ENCODE measurements at places on chromosomes 3 and 15. TPM values are rescaled to one million over a fixed set of nuclear protein-coding genes. Genes with fewer than 3 reads are reported as not detected.

DNA sequence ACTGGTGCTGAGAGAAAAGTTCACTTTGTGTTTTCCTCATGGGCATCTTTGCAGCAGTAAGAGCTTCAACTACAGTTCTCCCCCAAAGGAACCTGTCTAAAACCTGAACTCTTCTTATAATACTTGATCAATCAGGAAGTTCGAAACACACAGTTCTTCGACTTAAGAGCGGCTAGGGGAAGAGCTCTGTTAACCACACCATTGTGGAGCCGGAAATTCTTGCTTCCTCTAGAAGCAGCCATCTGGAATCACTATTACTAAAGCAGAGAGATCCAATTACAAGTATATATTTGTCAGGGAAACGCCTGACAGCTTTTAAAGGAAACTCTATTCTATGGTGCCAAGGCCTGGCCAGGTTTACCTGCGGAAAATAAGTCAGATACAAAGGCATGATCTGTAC lies 337.3 kb upstream of the CBLB start:
- peak; percentile 75 for DNase-seq

The BLM gene
- total RNA-seq, result 4.1 TPM

The ITIH1 gene
- total RNA-seq, result not detected

DNA sequence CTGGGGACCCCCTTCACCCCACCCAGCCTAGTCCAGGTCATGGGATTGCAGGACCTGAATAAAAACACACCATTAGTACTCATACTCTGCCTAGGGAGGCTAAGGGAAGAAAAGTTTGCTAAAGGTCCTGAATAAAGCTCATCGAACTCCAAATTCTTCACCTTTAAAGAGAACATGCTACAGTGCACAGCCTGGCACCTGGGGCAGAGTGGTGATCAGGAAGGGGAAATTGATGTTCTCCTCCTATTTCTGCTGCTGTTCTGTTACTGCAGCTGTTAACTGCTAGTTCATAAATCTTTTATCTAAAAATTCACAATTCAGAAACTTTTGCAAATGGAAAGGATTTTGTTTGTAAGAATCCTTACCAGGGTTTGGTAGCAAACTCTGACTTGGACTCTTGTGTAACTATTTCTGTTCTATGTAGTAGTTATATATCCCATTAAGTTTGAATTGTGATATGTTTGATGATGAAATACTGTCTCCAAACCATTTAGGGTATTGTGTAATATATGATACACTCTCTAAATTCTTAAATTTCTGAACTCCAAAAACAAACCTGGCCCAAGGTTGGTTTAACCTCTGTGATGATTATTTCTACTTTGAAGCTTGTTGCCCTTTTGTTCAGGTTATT lies 27.9 kb downstream of the MCTP2 start:
- DNase-seq, result no peak

DNA sequence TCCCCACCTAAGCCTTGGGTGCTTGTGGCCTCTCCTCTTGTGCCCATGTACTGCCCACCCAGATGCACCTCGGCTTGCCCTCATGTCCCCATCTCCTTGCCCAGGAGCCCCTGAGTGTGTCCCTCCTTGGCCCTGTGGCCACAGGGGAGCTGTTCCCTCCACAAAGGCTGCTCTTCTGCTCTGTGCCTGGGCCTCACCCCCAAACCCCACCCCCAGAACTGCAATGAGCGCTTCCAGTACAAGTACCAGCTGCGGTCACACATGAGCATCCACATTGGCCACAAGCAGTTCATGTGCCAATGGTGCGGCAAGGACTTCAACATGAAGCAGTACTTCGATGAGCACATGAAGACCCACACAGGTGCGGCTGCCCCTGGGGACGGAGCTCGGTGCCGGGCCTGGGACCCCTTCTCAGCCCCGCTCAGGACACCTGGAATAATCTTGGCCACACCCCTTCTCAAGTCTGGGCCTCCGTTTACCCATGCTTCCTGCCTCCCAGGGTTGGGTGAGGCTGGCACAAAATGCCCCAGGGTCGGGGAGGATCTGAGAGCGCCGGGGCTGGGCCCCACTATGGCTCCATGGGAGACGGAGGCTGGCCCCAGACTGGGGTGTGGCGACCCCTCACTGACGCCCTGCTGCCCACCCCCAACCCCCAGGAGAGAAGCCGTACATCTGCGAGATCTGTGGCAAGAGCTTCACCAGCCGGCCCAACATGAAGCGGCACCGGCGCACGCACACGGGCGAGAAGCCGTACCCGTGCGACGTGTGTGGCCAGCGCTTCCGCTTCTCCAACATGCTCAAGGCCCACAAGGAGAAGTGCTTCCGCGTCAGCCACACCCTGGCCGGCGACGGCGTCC lies 10.3 kb downstream of the ZBTB47 start:
- DNase-seq, result no peak

The FOXB1 gene
- total RNA-seq, result not detected

The LPP gene
- total RNA-seq, result 132 TPM

DNA sequence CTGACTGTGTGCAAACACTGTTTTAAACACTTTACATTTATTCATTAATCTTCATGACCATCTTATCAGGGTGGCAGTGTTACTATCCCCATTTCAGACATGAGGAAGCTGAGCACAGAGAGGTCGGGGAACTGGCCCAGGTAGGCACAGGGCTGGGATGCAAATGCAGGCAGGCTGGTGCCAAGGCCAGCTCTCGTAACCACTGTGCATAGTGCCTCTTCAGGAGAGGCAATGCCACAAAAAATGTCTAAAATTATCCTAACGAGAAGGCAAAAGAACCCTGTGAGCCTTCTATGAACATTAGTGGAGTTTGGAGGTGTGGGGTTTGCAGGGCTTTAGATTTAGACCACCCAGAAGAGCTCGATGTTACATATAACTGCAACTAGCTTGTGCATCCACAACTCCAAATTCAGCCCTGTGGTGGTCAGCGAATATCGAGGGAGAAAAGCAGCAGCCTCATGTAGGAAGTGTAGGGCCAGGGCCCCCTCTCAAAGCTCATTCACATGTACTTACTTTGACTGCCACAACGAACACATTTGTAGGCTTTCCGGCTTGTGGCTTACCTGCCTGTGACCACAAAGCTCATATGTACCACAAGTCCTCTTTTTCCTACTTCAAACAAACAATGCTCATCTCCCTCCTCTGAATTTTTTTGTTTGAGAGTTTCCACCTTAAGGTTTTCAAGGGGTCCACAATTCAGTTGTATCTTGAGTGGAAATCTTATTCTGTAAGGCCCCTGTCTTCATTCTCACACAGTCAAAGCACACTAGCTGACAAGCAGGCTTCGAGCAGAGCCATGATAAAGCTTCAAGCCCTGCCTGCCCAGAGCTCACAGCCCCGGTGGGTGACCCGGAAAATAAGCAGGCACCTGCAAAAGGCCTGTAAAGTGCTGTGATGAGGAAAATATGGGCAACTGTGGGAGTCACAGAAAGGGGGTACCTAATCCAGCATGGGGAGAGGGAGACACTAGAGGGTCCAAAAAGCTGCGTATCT lies 722.9 kb upstream of the CFAP20DC start:
- DNase-seq, result no peak

The TUSC7 gene
- total RNA-seq, result not detected

DNA sequence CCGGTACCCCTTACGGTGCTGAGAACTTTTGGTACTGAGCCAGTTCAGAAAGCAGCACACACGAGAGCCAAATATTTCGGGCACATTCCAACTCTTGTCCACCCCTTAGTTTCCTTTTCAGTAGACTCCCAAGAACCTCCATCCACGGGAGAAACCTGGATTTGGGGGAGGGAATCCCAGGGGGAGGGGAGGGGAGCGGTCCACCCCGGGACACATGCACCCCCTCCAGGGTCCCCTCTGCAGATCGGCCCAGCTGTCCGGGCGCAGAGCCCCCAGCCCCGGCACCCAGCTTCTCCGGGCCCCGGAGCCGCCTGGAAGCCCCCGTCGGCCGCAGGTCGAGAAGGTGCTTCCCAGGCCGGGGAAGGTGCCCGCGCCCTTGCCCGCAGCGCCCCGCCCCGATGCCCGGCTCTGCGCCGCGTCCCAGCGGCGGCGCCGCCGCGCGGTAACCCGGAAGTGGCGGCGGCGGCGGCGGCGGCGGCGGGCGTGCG lies 455 bp upstream of the ABHD17C start:
- DNase-seq, result no peak

The CSPG5 gene
- total RNA-seq, result 0.48 TPM

The AADACL2 gene
- total RNA-seq, result not detected

- no peak for DNase-seq
Observed at GRCh38 chr3:120151791-120152190, 57.5 kb upstream of the GSK3B start.

DNA sequence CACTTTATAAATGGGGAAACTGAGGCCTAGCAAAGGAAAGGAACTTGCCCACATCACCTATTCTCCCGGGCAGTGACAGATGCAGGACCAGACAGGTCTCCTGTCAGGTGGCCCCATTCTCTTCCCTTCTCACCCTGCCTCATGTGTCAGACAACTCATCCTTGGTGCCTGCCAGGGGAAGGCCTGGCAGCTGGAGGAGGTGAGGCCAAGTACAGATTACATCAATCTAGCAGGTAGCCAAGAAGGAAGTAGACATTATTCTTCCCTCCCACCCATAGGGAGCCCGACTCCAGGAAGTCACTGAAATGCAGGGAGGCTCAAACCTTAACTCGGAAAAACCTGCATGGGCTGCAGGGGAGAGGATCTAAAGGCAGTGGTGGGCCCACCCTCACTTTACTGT lies 39.6 kb downstream of the DAPK2 start:
- no peak for DNase-seq

DNA sequence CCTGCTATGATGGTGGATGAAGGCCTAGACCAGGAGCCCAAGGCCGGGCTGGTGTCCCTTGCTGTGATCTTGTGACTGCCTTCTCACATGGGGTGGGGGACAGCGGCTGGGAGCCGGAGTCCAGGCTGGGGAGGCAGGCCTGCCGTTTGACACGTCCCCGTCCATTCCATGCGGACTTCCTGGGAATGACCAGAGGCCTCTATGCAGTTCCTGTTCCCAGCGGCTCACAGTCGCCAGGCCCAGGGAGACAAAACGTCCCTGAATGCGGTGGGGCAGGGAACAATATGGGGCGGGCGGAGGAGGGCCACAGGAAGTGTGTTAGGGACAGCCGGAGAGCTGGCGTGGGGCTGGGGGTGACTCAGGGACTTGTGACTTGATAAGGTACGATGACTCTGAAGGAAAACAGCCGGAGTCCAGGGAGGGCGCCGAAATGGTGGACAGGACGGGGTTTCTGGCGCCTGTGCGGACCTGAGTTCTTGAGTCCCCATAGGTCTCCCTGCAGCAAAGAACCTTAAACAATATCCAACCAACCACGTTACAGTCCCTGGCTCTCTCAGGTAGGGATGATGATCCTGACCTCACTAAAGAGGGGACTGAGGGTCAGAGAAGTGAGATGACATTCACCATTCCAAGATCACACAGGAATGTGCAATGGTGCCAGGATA lies 40.5 kb upstream of the SMAD6 start:
- DNase-seq, result no peak

The FYTTD1 gene
- total RNA-seq, result 47.3 TPM

DNA sequence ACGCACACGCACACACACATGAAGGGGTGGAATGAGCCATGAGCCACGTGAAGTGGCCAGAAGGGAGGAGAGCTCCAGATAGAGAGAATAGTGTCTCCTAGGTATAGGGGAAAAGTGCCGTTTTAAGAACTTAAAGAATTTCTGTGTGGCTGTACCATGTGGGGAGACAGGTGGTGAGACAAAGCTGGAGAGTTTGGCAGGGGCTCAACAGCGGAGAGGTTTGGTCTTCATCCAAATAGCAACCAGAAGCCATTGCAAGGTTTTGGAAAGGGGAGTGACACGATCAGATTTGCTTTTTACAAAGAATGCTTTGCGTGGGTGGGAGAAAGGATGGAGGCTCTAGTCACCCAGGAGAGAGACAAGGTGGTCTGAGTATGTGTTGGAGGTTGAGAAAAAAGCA lies 146.0 kb downstream of the IL20RB start:
- no peak for DNase-seq

The GRK7 gene
- total RNA-seq, result not detected

The CCNL1 gene
- 125 TPM for total RNA-seq

The CCDC39 gene
- total RNA-seq, result not detected

- no peak for DNase-seq
Observed at GRCh38 chr3:112087746-112088145, 1.6 kb downstream of the C3orf52 start.

The SLC15A2 gene
- total RNA-seq, result 0.29 TPM

DNA sequence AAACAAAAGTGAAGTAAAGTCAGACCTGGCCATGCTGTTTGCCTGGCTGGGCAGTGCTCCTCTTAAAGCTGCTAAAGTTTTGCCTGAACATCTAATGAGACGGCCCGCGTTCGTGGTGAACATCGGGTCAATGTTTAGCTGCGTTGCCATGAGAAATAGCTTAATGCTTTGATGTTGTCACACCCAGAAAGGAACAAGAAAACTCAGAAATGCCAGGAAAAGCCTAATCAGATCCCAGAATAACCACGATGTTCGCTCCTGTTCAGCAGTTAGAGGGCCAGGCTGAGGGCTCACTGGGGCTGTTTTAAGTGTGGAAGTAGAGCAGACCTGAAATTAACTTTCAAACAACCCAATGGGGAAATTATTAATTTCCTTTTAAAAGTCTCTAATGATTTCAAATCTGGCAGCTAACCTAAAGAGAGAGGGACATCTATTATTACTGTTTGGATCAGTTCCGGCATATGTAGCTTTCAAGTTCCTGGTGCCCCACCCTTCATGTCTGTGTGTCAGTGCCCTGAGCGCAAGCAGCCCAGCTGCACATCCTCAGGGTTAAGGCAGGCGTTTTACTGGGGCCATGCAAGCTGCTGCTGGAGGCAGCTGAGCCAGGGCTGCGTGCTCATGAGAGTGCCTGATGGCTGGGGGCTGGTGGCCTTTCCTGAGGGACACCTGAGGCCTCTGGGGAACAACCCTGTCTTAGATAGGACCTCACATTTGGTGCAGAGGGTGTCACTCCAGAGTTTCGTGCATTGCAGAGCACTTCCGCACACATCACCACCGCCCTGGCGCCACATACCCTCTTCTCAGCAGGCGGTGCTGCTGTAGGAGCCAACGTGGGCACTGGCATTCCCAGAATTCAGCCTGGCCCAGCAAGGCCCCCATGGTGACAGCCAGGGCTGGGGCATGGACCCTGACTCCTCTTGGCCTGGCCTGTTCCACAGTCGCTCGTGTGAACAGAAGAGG lies 76.6 kb downstream of the LRRK1 start:
- DNase-seq, result no peak

- no peak for DNase-seq
Observed at GRCh38 chr3:70658513-70659310, 346.3 kb upstream of the MDFIC2 start.

The SMCO1 gene
- not detected for total RNA-seq

DNA sequence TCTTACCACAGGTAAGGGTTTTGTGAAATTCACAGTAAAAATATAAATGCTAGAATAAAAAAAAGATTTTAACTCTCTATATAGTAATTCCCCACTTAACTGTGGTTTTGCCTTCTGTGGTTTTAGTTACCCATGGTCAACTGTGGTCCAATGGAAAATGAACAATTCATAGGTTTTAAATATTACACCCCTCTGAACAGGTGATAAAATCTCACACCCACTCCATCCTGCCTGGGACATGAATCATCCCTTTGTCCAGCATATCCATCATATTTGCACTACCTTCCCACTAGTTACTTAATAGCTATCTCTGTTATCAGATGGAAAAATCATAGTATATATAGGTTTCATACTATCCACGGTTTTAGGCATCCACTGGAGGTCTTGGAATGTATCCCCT lies 49.2 kb downstream of the HDGFL3 start:
- DNase-seq, result no peak

The COX17 gene
- total RNA-seq, result 19.0 TPM

GRCh38 chr3:179981646-179982045 lies 55.1 kb downstream of the PEX5L start:
- DNase-seq, result no peak

- DNase-seq, result no peak
Observed at GRCh38 chr3:123637131-123637530, 52.3 kb upstream of the HACD2 start.

Data from glomerular endothelial cell (primary cell).